ENCODE measurements at places on chromosomes 3 and 15. TPM values are rescaled to one million over a fixed set of nuclear protein-coding genes. Genes with fewer than 3 reads are reported as not detected.

Gene CDV3
- total RNA-seq = 200 TPM

Gene C3orf62
- total RNA-seq = 10.7 TPM

Gene PSMD2
- total RNA-seq = 141 TPM

Gene TNNC1
- total RNA-seq = 2.2 TPM

Gene ZNF197
- total RNA-seq = 15.6 TPM

Gene KLHL6
- total RNA-seq = 41.5 TPM

GRCh38 chr3:187352581-187353575 lies 15.3 kb upstream of the RTP4 start:
- H3K27me3 ChIP-seq = no peaks in the 10 kb centered on the region
- no peaks in the 10 kb centered on the region for H3K4me1 ChIP-seq
- DNase-seq = no peak
- no peak overlapping the region for H3K27ac ChIP-seq
- H3K4me3 ChIP-seq = no peak overlapping the region

GRCh38 chr15:88792342-88793282 lies 10.6 kb upstream of the ACAN start:
- no peaks in the 10 kb centered on the region for H3K4me1 ChIP-seq
- H3K27ac ChIP-seq = no peak overlapping the region
- no peak overlapping the region for H3K4me3 ChIP-seq

- H3K27me3 ChIP-seq = no peaks in the 10 kb centered on the region
- H3K4me3 ChIP-seq = no peak overlapping the region
- no peak overlapping the region for H3K27ac ChIP-seq
Observed at GRCh38 chr3:16477521-16477920, 36.0 kb downstream of the RFTN1 start.

GRCh38 chr3:128242818-128243601 lies 89.7 kb downstream of the EEFSEC start:
- DNase-seq = peak; percentile 30
- H3K36me3 ChIP-seq = no peaks in the 10 kb centered on the region
- H3K27ac ChIP-seq = peak overlapping the region; percentile 60
- H3K4me1 ChIP-seq = no peaks in the 10 kb centered on the region

DNA sequence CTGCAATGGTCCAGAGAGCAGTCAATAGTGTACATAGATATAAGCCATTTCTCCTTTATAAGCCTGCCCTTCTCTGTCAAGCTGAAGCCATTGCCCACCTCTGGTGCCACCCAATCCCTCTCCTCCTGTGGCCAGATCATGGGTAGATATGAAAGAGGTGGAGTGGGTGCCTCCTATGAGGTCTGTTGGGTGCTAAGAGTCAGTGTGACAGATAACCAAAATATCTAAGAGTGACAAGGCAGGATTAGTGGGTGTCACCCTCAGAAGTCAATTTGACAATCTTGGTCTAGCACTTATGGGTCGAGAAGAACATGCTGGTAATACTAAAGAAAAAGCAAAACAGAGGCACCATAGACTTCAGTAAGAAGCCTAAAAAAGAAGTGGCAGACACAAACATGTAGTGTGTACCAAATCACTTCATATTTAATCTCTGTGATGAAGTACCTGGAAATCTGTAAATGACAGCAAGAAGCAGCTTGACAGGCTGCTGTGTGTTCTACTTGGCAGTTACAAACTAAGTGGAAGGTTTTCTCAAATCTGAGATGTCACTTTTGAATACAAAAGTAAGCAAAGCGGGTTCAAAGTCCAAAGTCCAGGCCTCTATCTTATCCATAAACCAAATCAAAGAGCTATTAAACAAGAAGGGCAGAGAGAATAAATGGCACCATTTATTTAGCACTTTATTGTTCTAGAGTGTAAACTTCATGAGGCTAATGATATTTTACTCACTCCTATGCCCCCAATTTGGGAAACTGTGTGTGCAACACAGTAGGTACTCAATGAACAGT lies 118.9 kb upstream of the EOMES start:
- H3K4me1 ChIP-seq = peaks cover 18% of the 10 kb centered on the region
- no peak for DNase-seq

GRCh38 chr3:182105875-182106274 lies 394.1 kb downstream of the SOX2 start:
- no peak for DNase-seq
- no peaks in the 10 kb centered on the region for H3K4me1 ChIP-seq
- no peaks in the 10 kb centered on the region for H3K27me3 ChIP-seq
- no peaks in the 10 kb centered on the region for H3K36me3 ChIP-seq
- no peak overlapping the region for H3K27ac ChIP-seq

Data from naive thymus-derived CD4-positive, alpha-beta T cell (primary cell).